ENCODE measurements at places on chromosomes 11 and 22. TPM values are rescaled to one million over a fixed set of nuclear protein-coding genes. Genes with fewer than 3 reads are reported as not detected.
A peak's percentile ranks its signal among the peaks of the same experiment; 100 is the strongest.

DNA sequence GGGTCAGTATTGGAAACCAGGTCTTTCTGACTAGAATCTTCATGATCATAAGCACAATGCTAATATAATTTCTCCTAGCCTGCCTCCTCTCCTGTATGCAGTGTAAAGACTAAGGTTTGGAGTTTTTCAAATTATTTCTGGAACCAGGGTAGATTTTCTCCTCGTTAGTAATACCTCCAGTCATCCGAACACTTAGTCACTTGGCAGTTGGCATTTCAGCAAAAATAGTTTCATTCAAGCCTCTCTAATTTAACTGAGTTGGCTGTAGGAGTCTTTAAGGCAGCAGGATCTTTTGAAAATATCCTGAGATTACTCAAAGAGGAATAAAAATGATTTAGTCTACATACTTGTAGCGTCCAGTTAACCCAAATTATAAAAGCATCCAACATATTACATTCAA, 6.3 kb downstream of the TYR start:
- DNase-seq: peak; percentile 0

- no peak for DNase-seq
Observed at GRCh38 chr11:15525582-15525981, 410.9 kb downstream of the INSC start.

GRCh38 chr22:19663821-19664355, 50.4 kb upstream of the SEPTIN5 start:
- peak; percentile 19 for DNase-seq

- DNase-seq: no peak
Observed at GRCh38 chr11:117670443-117670842, 126.6 kb downstream of the DSCAML1 start.

DNA sequence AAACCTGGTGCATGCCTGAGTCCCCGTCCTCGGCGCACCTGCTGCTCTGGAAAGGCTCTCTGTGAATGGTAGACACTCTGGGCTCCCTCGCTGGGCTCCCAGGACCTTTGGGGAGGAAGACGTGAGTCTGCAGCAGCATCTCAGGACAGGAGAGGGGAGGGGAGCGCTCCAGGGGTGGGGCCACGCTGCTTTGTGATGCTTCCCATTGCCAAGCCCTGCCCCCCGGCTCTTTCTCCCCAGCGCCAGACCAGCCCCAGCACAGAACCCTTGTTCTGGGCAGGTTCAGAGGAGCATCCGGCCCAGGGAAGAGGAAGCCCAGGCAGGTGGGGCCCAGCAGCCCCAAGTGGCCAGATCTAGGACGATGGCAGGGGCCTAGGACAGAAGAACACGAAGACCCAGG, 111.2 kb downstream of the BRD1 start:
- no peak for DNase-seq

- DNase-seq: no peak
Observed at GRCh38 chr11:93741882-93742226, 382 bp downstream of the C11orf54 start.

- no peak for DNase-seq
Observed at GRCh38 chr22:37804352-37804880, 3.3 kb upstream of the GCAT start.

The TTLL1 gene
- 4.7 TPM for total RNA-seq

The NXPE4 gene
- total RNA-seq: not detected

The APOL5 gene
- total RNA-seq: not detected

GRCh38 chr11:43699870-43700269, 19.3 kb downstream of the HSD17B12 start:
- no peak for DNase-seq

The OR52H1 gene
- not detected for total RNA-seq

GRCh38 chr11:111462329-111462728, 49.9 kb downstream of the BTG4 start:
- DNase-seq: no peak

The OR8G1 gene
- not detected for total RNA-seq

DNA sequence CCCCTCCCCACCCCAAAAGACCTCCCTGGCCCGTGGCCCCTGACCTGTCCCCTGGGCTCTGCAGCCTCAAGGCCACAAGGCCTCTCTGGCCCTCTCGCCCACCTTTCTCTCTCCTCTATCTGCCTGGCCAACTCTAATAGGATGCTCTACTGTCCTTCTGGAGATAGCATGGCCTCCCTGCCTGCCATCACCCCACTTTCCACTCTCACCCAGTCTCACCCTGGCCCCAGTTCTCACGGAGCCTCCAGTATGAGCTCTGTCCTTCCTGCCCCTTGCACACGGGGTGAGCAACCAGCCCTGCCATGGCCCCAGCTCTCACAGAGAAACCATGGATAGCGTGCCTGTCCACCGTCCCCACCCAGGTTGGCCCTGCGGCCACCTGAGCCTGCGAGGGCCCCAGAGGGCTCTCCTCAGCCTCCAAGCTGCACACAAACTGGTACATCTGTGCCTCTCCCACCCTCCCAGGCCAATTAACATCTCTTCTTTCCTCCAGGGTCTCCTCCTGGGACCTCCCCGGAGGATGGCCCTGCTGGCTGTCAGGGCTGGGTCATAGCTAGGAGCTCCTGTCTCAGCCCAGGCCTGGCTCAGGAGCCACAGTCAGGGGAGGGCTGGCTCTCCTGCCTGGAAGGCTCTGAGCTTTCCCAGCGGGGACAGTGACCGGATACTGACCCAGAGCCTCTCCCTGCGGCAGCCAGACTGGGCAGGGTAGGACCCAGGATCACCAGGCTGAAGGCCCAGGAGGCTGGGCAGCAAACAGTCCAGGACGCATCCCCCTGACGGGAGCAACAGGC, 22.3 kb downstream of the RTN4R start:
- no peak for DNase-seq

Data from A172 (cell line).